ENCODE measurements at places on chromosomes 2 and 18.
A peak's percentile ranks its signal among the peaks of the same experiment; 100 is the strongest.

DNA sequence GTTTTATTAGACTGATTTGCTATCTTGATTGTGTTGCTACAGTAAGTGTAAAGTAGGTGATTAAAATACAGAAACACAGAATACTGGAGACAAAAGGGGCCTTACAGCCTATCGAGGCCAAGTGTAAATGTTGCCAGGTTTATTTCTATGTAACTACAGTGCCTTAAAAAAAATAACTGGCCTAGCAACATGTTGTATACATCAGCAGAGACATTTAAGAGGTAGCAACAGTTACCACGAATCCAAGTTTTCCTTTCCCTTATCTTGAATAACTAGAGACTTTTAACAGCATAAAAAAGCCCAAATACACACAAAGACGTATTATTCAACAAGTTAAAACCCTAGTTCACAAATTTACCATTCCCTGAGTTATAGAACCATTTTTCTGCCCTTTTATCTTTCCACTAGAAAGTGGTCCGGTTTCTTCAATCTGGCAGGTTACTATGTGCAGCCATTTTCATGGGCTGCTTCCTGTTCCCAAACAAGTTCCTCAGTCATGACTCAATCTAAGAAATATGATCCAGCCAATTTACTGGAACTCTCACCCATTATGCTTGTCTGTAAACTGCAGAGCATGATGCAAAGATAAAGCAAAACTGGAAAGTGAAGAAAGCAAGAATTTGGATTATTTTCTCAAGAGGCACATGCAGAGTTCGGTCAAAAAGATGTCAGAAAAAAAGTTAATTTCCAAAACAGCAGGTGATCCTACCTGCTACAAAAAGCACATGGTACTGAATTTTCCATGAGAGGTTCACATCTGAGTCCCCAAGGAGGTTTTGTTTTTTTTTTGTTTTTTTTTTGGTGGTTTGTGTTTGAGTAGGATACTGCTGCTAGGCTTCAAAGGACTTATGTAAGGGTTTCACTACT is 22.2 kb downstream of the NFE2L2 start:
- peak overlapping the region; percentile 10 for H3K27ac ChIP-seq
- no peaks in the 10 kb centered on the region for H3K27me3 ChIP-seq

DNA sequence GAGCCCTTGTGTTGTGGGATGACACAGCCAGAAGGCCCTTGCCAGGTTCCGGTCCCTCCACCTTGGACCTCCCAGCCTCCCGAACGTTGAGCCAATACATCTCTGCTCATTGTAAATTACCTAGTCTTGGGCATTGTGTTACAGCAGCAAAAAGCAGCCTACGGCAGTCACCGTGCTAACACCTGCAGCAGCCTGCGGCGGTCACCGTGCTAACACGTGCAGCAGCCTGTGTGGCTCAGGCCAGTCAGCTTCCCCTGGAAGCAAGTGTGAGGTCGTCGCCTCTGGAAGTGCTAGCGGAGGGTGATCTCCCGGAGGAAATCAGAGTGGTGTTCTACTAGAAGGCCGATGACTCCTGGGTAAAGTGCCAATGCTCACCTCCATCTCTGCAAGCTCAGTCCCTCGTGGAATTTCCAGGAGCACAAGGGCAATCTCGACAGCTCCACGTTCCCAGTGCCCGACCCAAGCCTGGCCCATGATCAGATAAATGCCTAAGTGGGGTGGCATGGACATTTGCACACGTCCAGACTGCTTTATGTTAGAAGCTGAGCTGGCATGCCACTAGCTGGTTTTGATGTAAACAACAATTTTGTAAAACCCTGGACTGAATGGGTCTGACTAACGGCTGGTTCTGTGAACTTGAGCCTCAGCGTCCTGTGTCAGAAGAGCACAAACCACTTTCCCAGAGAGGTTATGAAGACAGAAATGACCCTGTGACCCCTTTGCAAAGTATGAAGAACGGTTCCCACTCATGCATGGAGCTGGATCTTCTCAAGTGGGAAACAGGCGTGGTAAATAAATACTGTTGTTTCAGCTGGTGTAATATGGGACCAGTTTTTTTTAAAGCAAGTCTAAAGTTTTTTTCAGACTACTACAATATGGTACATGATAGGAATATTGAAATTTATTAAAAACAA is 11.4 kb upstream of the CNDP1 start:
- DNase-seq, result no peak
- H3K27me3 ChIP-seq, result peaks cover 10% of the 10 kb centered on the region
- H3K4me1 ChIP-seq, result no peaks in the 10 kb centered on the region
- H3K4me3 ChIP-seq, result no peak overlapping the region
- no peak overlapping the region for H3K27ac ChIP-seq
- H3K36me3 ChIP-seq, result peaks cover 34% of the 10 kb centered on the region

GRCh38 chr2:134773759-134774742 is 55.3 kb upstream of the TMEM163 start:
- peaks cover 5% of the 10 kb centered on the region for H3K27me3 ChIP-seq
- no peak for DNase-seq
- no peak overlapping the region for H3K4me3 ChIP-seq
- H3K36me3 ChIP-seq, result no peaks in the 10 kb centered on the region
- no peaks in the 10 kb centered on the region for H3K4me1 ChIP-seq

DNA sequence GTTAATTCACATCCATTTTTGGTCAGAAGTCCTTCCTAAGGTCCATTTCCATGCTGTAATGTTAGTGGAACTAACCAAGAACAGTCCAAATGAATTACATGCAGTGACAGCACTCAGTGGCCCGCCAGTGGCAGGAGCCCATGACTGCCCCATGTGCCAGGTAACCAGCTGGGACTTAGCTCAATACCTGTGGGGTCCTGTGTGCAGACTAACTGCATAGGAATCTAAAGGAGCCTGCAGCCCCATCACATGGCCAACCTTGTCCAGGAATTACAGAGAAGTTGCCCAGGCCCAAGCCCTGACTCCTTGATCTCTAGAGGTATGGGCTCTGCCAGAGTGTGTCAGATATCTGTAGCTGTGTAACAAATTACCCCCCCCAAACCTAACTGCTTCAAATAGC is 35.4 kb upstream of the GPR17 start:
- DNase-seq, result no peak
- peaks cover 15% of the 10 kb centered on the region for H3K4me1 ChIP-seq
- no peak overlapping the region for H3K27ac ChIP-seq
- peaks cover 15% of the 10 kb centered on the region for H3K27me3 ChIP-seq

GRCh38 chr2:173854840-173855239 is 110.3 kb downstream of the SP3 start:
- H3K27ac ChIP-seq, result no peak overlapping the region
- H3K27me3 ChIP-seq, result peaks cover 5% of the 10 kb centered on the region
- H3K4me3 ChIP-seq, result no peak overlapping the region
- no peaks in the 10 kb centered on the region for H3K36me3 ChIP-seq
- DNase-seq, result no peak

- no peak overlapping the region for H3K4me3 ChIP-seq
- no peak overlapping the region for H3K27ac ChIP-seq
- H3K4me1 ChIP-seq, result no peaks in the 10 kb centered on the region
- no peaks in the 10 kb centered on the region for H3K27me3 ChIP-seq
Measured at GRCh38 chr2:42932271-42933151, 140.1 kb upstream of the HAAO start.

GRCh38 chr2:70939839-70940580 is 4.3 kb downstream of the ATP6V1B1 start:
- no peak overlapping the region for H3K27ac ChIP-seq
- H3K4me1 ChIP-seq, result no peaks in the 10 kb centered on the region
- H3K4me3 ChIP-seq, result no peak overlapping the region
- peaks cover 18% of the 10 kb centered on the region for H3K27me3 ChIP-seq
- no peaks in the 10 kb centered on the region for H3K36me3 ChIP-seq
- no peak for DNase-seq

- H3K27ac ChIP-seq, result no peak overlapping the region
- no peak for DNase-seq
- no peaks in the 10 kb centered on the region for H3K27me3 ChIP-seq
- H3K4me3 ChIP-seq, result no peak overlapping the region
- peaks cover 37% of the 10 kb centered on the region for H3K36me3 ChIP-seq
Measured at GRCh38 chr2:48341551-48342133, 188.3 kb upstream of the STON1 start.
